ENCODE measurements at places on chromosomes 4 and X.
A peak's percentile ranks its signal among the peaks of the same experiment; 100 is the strongest.

DNA sequence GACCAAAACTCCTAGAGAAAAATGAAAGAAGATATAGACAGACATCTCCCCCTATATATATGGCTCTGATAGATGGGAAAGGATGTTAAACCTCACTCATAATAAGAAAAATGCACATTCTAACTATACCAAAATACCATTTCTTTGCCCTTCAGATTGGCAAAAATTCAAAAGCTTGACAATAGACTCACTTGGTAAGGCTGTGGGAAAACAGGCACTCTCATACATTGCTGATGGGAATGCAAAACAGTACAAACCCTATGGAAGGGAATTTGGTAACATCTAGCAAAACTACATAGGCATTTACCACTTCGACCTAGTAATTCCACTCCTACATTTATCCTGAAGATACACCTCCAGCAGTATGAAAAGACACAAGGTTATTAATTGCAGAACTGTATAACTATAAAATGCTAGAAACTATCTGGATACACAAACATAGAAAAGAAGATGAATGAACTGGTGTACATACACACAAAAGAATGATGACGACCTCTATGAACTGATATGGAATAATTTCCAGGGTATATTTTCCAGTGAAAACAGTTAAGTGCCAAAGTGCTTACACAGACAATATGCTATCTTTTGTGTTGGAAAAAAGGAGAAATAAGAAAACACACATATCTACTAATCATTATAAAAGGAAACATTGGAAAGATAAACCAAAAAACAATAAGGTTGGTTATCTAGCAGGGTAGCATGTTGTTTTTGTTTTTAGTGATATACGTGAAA, 48.5 kb downstream of the WDFY3 start:
- DNase-seq: no peak

GRCh38 chrX:72100824-72101351, 30.8 kb downstream of the RTL5 start:
- peak; percentile 65 for DNase-seq

GRCh38 chr4:54556051-54556450, 101.7 kb upstream of the KIT start:
- DNase-seq: no peak

GRCh38 chr4:136754810-136755530, 777.3 kb downstream of the PCDH18 start:
- DNase-seq: no peak

GRCh38 chr4:56410247-56411062, 23.2 kb upstream of the AASDH start:
- DNase-seq: no peak

GRCh38 chr4:149910604-149911350, 95.1 kb upstream of the IQCM start:
- DNase-seq: no peak
